ENCODE measurements at places on chromosomes 3 and 15.

DNA sequence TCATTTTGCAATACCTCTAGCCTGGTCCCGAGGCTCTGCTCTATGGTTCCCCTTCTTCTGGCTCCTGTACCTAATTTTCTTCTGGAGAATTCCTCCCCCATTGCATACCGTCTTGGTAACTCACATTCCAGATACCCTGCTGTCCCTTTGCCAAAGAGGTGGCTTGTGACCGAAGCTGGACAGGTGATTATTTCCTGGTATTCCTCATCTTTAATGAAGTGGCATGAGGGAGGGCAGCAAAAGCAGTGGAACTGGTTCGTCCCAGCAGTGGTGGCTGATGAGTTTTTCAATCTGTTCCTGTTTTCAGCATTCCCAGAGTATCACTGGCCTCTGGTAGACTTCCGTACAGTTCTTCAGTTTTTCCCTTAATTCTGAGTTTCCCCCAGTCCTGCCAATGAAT lies 186.2 kb upstream of the CADPS start:
- no peaks in the 10 kb centered on the region for H3K36me3 ChIP-seq
- DNase-seq, result no peak
- no peaks in the 10 kb centered on the region for H3K27me3 ChIP-seq
- no peak overlapping the region for H3K27ac ChIP-seq
- no peaks in the 10 kb centered on the region for H3K4me1 ChIP-seq

- DNase-seq, result no peak
- H3K27ac ChIP-seq, result no peak overlapping the region
- no peaks in the 10 kb centered on the region for H3K36me3 ChIP-seq
- H3K4me1 ChIP-seq, result no peaks in the 10 kb centered on the region
- H3K27me3 ChIP-seq, result no peaks in the 10 kb centered on the region
These were observed 210.6 kb upstream of the ATP10A start for GRCh38 chr15:26073430-26074333.

DNA sequence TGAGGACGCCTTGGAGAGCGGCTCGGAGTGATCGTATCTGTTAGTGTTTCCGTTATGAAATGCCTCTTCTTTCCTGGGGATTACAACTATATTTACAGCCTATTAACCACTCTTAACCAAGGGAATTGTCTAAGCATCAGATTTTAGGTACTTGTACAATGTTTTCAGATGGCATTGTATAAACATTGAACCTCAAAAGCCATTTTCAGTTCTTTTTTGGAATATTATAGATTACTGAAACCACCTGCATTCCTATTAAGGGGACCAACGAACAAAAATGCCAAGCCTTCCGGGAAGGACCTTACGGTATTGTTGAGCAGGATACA lies 1.1 kb downstream of the NEO1 start:
- 0 out of 2 replicates have a peak, but pooled peaks cover 4% of the 10 kb centered on the region for H3K4me1 ChIP-seq
- peak overlapping the region; percentile 71 for H3K4me3 ChIP-seq
- no peak for DNase-seq
- H3K27ac ChIP-seq, result no peak overlapping the region

DNA sequence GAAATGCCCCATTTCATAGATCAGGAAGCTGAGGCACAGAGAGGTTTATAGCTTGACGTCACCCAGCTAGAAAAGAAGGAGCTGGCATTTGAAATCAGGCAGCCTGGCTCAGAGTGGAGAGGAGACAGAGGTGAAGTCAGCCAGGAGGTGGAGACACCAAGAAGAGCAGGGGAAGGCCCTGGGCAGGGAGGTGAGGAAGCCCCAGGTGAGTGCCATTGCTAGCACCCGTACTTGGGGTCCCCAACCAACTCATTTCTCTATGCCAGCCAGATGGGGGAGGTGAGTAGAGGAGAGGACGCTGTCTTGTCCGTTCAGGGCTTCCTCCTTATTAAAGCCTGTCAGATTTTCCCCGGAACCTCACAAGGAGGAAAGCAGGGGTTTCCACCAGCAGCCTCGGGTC lies 149.6 kb upstream of the TLE3 start:
- H3K27ac ChIP-seq, result no peak overlapping the region
- H3K36me3 ChIP-seq, result no peaks in the 10 kb centered on the region
- no peak for DNase-seq
- no peaks in the 10 kb centered on the region for H3K27me3 ChIP-seq

- no peak overlapping the region for H3K27ac ChIP-seq
- H3K27me3 ChIP-seq, result no peaks in the 10 kb centered on the region
- H3K36me3 ChIP-seq, result no peaks in the 10 kb centered on the region
- DNase-seq, result no peak
- no peaks in the 10 kb centered on the region for H3K4me1 ChIP-seq
- H3K4me3 ChIP-seq, result no peak overlapping the region
These were observed 1105.9 kb downstream of the NAALADL2 start for GRCh38 chr3:175965036-175965435.

Data from PC-9 (cell line).